CD4-positive, alpha-beta T cell treated with Interleukin-1 beta for 1 hour (primary cell): ENCODE measurements at places on chromosomes 7 and 10.
A peak's percentile ranks its signal among the peaks of the same experiment; 100 is the strongest.

DNA sequence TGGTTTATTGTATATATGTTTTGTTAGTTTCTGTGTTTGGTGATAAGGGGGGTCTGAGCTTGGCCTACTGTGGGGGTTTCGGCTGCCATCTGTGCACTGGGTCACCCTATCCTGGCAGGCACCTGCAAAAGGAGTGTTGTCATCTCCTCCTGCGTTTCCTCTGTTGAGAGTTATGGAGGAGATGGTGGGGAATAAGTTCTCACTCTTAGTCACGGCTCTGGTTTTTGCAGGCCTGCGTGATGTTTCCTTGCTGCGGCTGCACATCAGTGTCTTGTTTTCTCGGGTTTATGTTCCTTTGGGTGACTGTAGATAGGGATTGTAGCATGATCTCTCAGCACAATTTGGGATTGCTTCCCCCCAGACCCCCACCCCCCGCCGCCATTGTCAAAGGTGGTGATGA lies 36.8 kb downstream of the CCM2 start:
- no peak for DNase-seq

DNA sequence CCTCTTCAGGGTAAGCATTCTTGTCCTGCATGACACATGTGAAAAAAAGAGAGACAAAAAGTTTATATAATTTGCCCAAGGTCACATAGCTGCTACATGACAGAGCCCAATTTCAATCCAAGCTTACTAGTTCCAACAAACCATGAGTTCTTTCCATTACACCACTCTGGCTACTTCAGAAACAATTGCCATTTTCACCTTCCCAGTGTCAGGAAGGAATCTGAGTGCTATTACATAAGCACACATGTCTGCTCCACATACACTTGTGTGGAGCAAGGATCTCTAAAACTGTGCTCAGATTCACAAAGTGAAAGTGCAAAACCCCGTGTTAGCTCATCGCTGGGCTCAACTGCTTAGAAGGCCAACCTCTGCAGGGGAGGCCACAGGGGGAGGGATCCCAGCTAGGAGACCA lies 356.2 kb upstream of the NFE2L3 start:
- no peak for DNase-seq

DNA sequence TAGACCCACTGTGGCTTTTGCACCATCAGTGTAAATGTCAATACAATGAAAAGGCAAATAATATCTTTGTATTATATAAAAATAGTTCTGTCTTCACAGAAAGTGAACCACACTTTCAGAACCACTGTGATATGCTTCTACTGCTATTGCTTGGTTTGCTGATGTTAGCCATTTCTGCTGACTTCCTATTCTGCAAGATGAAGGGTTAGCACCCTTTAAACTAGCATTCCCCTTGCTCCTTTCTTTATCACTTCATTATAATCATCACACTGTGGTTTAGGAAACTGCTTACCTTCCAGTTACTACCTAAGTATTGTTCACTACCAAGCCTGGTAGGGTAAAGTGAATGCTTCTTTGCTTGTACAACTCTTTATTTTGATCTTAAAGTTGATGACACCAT lies 29.2 kb downstream of the MYPN start:
- no peak for DNase-seq

DNA sequence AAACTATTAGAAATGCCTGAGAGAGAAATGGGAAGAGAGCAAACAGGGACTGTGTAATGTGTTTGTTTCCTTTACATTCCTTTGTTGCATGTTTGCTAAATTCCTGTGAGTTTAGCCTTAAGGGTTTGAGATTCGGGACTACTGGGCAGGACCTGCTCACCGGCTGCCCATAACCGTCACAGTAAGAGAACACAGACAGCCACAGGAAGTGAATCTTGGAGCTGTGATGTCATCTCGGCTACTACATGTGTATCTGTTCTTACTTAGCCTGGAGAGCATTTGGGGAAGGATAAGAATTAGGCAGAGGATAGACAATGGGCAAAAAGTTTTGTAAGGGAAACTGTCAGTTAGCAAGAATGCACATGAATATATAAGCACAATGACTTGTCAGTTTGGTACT lies 485.1 kb upstream of the KLF6 start:
- DNase-seq: no peak

- peak; percentile 96 for DNase-seq
These were observed at the start of gene HNRNPF for GRCh38 chr10:43408710-43409384. TSS of gene HNRNPF (minus strand) at chr10:43409186. CDS start at chr10:43387884, 21,302 bp downstream.

DNA sequence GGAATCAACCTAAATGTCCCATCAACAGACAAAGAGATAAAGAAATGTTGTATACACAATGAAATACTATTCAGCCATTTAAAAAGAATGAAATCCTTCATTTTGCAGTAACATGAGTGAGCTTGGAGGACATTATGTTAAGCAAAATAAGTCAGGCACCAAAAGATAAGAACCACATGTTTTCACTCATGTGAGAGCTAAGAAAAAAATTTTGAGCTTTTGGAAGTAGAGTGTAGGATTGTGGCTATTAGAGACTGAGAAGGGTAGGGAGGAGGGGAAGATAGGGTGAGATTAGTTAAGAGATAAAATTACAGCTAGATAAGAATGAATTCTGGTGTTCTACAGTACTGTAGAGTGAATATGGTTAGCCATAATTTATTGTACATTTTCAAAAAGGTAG lies 8.3 kb upstream of the YAE1 start:
- DNase-seq: no peak

DNA sequence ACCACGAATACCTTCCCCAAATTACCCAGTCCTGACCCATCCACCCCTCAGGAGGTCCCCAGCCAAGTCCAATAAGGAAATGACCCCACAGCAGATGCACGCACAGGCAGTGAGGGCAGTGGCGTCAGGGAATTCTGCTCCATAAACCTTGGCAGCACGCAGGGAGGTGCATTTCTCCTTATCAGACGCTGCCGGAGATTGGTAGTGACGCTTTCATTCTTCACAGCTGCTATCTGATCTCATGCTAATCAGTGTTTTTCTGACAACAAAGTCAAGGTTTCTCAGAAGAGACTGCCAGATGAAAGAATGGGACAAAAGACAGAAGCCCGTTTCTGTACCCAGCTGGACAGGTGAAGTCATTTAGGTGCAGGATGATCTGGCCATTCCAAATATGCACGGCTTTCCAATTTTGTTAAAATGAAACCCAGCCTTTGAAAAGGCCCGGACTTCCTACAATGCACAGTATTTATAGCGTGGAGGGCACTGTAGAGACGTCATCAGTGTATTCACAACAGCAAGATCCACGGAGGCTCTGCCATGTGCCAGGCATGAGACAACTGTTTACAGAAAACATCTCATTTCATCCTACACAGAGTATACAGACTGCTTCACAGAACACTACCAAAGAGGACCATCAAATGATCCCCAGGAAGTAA lies 35.3 kb downstream of the DIP2C start:
- DNase-seq: no peak

DNA sequence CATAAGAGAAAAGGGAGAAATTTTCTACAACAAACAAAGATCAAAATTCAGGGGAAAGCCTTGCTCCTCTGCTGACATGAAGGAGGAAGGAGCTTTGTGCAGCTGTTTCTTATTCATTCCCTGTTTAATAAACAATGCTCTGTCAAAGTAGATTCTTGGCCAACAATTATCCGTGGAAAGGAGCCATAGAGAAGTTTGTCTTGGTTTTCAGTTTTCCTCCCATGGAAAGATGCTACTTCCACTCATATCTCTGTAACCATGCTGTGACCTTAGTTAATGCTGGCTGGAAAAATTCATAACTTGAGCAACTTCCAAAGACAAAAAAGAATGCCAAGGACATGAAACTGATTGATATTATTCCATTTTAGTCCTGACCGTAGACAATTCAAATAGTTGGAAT lies 8.1 kb downstream of the DDC start:
- no peak for DNase-seq

DNA sequence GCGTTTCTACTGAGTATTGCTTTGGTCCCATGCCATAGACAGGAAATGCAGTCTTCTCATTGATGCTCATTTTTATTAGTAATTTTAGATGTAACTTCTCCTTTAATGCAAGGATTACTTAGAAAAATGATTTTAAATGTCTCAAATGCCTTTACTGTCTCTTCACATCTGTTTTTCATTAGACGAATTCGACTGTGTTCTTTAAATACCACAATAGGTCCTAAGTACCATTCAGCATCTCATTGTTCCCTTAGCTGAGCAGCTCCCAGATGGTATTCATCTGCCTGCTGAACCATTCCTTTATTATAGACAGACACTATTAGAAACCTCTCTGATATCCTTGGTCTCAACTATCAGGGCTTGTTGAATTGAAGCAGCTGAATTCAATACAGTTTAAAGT lies 113.6 kb downstream of the LSMEM1 start:
- no peak for DNase-seq

DNA sequence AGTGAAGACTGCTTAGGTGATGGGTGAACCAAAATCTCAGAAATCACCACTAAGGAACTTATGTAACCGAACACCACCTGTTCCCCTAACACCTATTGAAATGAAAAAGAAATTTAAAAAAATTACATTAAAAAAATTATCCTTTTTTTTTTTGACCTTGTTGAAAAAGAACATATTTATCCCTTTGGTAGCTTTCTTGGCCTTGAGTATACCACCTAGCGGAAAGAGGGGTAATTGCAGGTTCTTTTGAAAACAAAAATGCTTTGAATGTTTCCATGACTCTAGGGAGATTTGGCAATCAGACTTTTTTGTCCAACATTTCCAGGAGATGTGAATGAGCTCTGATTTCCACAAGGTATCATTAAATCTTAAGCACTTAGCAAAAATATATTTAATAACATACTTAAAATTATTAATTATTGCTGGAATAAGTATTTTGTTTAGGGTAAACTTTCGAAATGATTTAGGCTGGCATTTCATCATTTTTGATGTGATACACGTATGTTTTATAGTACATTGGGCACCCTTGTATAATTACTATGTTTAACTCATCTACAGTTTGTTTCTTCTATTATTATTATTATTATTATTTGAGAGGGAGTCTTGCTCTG lies 47.0 kb upstream of the ELMO1 start:
- no peak for DNase-seq

GRCh38 chr7:90821961-90822620 lies 226.0 kb downstream of the CDK14 start:
- no peak for DNase-seq

GRCh38 chr7:1043552-1044188 lies 676 bp upstream of the GPR146 start:
- DNase-seq: no peak

DNA sequence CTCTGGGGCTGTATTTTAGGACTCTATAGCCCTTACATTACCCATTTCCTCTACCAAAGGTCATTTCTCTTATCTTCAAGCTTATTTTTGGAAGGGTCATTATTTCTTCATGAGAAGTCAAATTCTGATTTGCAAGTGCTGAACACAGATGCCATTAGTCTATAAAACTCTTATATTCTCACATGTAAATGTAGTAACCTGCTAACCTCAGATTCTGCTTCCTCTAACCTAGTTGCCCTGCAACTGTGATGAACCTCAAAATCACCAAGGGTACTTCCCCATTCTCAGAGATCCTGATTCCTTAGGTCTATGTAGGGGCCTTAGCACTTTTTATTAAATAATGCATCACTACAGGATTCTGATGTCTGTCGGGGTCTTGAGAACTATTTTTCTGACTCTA lies 6.3 kb downstream of the FAS start:
- no peak for DNase-seq

DNA sequence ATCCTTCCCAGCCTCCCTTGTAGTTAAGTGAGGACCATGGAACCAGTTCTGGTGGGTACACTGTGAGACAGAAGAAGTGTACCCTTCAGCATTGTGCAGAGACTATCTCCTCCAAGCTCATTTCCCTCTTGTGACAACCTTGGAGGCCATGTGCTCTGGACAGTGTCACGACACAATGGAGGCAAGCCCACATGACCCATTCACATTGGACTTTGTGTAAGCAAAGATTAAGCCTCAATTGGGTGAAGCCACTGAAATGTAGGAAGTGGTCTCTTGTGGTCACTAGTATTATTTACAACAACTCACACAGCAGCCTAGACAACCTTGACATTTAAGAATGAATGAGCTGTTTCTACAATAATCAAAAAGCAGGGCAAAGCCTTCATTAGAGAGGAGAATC lies 124.2 kb downstream of the INHBA start:
- DNase-seq: no peak

DNA sequence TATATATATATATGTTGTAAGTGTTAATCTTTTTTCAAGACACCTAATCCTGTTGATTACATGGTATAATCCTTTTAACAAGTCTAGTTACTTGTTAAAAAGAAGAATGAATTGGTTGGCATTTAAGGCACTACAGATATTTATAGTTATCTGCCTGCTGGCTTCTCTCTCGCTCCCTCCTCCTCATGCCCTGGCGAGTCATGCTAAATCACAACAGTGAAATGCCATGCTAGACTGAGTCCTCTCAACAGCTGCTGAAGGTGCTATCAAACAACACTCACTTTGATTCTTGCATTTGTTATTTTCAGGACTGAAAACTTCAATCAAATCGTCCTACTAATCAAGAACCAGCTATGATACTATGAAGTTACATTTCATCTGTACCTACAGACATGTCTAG lies 15.4 kb downstream of the NRAP start:
- no peak for DNase-seq

- no peak for DNase-seq
These were observed 9.8 kb upstream of the FXYD4 start for GRCh38 chr10:43361547-43362190.

DNA sequence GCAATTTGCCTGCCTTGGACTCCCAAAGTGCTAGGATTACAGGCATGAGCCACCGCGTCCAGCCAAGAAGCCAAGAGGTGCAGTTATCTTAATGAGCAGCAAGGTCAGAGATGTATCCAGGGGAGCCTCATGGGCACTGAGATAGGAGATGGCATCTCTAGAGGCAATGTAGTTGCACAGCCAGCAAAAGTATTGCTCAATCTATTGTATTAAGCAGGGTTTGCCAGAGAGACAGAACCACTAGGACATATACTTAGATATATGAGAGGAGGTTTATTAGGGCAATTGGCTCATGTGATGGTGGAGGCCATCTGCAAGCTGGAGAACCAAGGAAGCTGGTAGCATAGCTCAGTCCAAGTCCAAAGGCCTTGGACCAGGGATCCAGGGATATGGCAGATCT lies 16.3 kb upstream of the VPS26A start:
- DNase-seq: no peak

DNA sequence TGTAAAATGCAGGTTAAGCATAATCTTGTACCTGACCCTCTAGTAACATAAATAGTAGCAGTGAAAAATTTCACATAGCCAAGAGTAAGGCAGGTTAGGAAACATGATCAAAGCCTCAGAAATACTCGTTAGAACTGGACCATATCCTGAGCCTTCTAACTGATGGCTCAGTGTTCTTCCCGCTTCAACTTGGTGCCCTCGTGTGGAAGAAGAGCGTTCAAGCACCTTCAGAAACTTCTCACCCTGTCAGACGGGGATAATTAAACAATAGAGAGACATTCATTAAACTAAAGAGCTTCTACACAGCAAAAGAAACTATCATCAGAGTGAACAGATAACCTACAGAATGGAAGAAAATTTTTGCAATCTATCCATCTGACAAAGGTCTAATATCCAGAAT lies 124.5 kb downstream of the MYOF start:
- DNase-seq: peak; percentile 16

- DNase-seq: no peak
These were observed 62.1 kb upstream of the DNAAF5 start for GRCh38 chr7:664402-664775.
